ENCODE measurements at places on chromosomes 1 and 21. TPM values are rescaled to one million over a fixed set of nuclear protein-coding genes. Genes with fewer than 3 reads are reported as not detected.

DNA sequence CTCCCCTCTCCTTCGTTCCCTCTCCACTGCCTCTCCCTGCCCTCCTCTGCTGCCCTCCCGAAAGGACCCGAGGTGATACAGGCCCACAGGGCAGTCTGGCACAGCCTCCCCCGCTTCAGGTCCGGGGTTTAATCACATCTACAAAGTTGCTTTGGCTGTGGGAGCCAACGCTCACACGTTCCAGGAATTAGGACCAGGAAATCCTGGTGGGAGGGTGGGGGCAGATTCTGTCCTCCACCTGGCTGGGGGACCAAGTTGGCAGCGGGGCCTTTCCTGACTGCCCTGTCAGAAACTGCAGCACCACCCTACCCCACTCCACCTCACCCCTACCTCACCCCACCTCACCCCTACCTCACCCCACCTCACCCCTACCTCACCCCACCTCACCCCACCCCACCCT, 95.1 kb downstream of the WDR4 start:
- no peak for DNase-seq

DNA sequence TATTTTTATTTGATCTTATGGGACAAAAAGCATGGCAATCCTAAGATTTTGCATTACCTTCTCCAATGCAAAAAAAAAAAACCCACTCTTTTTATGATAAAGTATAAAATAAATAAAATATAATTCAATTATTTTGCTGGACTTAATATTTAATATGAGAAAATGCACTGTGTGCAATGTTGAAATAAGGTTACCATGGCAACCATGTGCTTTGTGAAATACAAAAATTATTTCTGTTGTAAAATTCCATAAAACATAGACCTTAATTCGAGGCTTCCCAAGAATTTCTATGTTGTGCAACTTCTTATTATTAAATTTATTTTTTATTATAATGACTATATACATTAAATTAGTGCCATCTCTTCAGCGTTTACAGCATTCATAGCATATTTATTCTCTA, 989.5 kb downstream of the MRPL39 start:
- no peak for DNase-seq

DNA sequence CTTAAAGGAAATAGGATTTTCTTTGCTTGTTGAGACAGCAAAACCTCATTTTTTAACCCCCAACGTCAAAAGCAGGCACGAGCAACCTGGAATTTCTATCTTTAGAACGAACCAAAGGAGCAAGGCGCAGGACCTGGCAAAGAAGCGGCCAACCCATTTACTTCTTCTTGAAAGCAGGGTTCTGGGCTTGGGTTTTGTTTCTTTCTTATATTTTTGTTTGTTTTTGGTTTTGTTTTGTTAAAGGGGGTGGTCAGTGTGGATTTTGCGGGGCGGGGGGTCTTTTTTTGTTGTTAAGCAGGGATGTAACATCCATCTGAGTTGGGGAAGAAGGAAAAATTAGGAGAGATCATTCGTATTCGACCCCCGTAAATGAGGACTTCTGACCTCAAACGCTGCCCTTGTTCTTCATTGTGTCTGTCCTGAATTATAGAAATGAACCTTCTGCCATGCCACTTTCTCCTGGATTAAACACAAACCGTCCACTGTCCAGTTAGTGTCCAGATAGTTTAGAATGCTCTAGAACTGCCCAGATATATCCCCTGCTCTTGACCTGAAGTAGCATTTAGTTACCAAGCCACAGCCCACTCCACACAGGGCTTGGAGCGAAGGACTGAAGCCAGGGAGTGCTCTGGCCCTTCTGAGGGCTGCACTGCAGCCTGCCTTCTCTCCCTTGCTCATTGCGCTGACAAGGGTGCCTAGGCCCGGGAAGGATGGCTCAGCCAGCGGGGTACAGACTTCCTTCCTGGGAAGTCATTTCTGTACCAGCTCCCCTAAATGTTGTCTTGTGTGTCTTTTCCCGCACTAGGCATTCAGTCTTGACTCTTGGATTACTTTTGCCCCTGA, 909 bp upstream of the APP start:
- no peak for DNase-seq

The CA6 gene
- not detected for total RNA-seq

GRCh38 chr1:178784131-178784536, 59.1 kb downstream of the RALGPS2 start:
- DNase-seq, result no peak

DNA sequence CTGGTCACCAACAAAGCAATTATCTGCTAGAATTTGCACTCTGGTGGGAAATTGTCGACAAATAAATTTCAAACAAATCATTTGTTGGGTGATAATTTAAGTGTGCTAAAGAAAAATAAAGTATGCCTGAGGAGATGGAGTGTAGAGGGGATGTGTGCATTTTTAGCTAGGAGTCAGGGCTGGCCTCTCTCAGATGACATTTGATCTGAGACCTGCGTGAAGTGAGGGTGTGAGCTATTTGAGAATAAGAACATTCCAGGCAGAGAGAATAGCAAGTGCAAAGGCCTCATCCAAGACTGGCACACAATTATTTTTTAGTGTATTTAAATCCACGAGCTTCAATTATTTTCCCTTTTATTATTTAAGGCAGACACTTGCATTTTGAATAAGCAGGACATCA, 19.7 kb upstream of the S1PR1 start:
- no peak for DNase-seq

DNA sequence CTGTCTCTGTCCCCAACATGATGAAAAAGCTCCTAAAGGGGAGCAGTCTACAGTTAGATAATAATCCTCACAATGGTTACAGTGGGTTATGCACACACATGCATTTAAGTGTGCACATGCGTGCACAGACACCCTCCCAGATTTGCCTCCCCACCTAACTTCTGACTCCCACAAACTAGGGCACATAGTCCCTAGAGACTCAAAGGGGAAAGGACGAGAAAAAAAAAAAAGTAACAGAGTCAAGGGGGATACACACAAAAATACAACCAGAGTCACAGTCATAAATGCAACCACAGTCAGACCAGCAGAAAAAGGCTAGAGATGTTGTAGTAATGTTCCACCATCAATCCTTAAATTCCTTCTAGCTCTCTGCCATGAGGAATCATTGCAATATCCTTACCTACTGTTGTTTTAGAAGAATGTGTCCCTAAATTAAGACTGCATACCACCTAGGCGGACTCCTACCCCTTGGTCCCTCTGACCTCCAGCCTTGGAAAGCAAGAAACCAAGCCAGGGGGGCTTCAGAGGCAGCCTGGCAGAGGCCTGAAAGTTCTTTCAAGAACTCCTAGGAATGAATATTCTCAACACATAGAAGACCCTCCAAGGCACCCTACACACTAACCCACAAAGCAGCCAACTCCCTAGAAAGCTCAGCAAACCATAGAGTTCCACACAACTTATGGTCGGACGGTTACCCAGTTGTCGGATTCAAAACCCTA, 1.3 kb downstream of the CRTC2 start:
- no peak for DNase-seq

DNA sequence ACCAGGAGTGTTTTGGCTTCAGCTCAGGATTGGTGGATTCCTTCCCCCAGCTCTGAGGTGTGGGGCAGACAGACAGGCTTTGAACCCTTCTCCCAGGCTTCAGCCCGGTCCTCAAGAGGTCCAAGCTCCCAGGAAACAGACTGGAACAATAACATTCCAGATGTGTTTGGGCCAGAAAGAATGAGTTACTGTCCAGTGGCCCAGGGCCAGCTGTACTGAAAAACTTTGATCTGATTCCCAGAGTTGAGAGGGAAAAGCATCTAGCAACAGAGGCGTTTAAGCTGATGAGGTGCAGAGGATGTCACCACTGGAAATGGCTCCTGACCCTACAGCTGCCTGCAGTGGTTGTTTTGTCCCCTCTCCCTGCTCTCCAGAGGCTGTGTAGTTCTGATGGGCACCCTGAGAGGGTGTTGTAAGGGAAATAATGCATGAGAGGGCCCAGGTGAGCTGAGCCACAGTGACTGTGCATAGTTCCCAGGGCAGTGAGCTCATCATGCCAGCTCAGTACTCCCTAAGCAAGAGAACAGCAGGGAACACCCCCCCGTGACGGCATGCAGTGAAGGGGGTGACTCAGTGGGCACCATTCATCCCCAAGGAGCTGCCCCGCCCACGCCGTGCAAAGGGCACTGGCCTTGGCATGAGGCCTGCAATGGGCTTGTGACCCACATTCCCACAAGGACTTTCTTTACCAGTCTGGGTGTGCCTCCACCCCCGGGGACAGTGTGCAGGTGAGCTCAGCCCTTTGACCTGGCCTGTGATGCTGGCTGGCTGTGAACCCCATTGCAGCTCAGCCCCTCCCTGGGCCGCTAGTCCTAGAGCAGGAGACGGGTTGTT, 13.8 kb upstream of the SFN start:
- peak; percentile 99 for DNase-seq

The SYT14 gene
- 0.23 TPM for total RNA-seq

DNA sequence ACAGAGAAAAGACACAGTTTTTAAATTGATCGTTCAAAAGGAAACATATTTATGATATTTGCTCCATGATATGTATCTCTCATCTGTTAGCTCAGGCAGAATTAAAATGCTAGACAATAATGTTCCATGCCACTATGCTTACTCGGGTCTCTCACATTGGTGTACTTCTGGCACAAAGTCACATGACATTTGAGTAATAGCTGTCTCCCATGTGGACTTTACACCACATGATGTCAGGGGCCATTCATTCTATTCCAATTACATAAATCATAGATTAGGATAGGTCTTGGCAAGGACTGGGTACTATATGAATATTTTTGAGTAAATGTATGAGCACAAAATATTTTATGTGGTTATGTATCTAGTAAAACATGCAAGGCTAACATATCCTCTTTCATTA, 648.4 kb downstream of the PLA2G4A start:
- no peak for DNase-seq

GRCh38 chr1:18852501-18852900, 7.0 kb downstream of the TAS1R2 start:
- DNase-seq, result no peak

- no peak for DNase-seq
Observed at GRCh38 chr1:101943237-101943636, 53.5 kb downstream of the OLFM3 start.

- no peak for DNase-seq
Observed at GRCh38 chr1:234833646-234834045, 223.7 kb upstream of the IRF2BP2 start.

All from Caki2 (cell line).